ENCODE measurements at places on chromosomes 2 and 18.
A peak's percentile ranks its signal among the peaks of the same experiment; 100 is the strongest.

- no peak for DNase-seq
Measured at GRCh38 chr2:142750858-142751257, 126.6 kb upstream of the KYNU start.

GRCh38 chr2:112725545-112726457 lies 5.0 kb downstream of the NT5DC4 start:
- DNase-seq, result no peak

GRCh38 chr2:14778015-14778414 lies 145.5 kb downstream of the LRATD1 start:
- DNase-seq, result no peak

DNA sequence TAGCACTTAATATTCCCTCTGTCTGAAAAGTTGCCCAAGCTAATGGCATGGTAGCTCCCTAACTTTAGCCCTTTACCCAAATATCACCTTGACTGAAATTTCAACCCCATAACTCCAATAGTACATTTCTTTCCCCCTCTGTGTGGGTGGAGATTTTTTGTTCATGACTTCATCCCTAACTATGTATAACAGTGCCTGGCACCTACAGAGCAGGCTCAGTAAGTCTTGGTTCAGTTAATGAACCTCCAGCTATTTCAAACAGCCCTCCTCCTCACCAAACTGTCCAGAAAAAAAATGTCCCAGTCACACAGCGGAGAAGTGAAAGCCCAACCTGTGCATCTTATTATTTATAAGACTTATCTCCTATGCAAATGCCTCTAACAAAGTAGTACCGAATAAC lies 18.6 kb downstream of the BUB1 start:
- peak; percentile 29 for DNase-seq

DNA sequence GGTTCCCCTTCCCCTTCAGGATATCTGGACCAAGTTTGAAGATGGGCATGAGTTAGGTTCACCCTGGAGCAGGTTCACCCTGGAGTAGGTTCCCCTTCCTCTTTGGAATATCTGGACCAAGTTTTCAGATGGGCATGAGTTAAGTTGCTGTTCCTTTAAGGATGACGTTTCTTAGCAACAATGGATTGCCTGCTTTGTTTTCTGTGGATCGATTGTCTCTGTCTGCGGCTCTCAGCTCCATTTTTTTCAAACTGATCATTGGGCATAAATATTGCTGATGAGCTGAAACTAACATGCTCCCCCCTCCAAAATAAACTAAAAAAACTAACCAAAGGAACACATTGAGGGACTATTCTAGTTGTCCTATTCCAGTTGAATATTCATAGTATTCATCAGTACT lies 149.5 kb downstream of the SPP2 start:
- DNase-seq, result no peak

DNA sequence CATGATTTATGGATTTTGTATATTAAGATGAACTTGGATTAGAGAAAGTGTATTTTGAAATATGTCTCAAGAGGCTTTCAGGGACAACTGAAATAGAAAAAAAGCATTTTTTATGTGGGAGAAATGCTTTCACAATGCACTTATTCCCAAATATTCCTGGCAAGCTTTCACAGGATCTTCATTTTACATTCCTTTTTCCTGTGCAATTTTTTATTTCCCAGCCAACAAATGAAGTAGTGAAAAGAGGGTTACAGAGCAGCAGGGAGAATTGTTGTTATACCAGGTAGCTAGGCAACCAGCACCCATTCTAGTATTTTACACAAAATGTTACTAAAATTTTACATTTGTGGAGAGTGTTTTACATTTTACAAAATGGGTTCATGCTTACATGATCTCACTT lies 167.0 kb upstream of the RPRM start:
- DNase-seq, result no peak

GRCh38 chr2:205837663-205838062 lies 155.4 kb downstream of the NRP2 start:
- no peak for DNase-seq

GRCh38 chr2:88018909-88019308 lies 2.6 kb upstream of the RNU2-63P start:
- no peak for DNase-seq

DNA sequence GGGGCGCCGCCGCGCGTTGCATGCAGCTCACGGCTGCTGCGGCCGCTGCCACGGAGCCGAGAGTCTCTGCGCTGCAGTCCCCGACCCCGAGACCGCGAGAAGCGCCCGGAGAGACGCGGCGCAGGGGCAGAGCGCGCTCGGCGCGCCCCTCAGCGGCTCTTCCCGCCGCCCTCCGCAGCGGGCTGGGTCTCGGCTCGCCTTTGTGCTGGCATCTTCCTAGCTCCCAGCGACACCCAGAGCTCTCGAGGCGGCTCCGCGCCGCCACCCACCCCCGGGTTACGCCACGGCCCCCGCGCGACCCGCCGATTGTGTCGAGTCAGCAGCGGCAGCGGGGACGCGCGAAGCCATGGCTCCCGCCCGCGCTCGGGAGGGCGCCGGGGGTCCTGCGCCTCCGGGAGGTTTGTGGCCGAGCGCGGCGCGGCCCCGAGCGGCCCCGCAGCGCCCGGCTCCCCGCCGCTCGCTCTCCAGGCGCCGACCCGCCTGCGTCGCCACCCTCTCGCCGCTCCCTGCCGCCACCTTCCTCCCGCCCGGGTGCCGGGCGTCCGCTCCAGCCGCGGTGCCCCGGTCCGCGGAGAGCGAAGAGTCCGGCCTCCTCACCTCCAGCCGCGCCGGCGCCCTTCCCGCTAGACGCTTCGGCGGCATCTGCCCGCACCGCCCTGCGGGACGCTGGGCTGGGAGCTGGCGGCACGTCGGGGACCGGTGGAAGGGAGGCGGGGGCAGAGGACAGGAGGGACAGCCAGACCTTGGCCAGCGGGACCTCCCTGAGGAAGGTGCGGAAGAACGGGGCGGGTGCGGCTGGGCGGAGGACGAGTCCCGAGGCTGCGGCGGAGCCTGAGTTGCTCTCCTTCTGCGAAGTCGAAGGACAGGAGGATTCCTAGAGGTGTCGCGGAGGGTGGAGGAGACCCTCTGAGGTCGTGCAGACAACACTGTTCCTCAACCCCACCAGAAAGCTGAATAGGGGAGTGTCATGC lies 46.3 kb upstream of the CCDC150 start:
- peak; percentile 42 for DNase-seq

DNA sequence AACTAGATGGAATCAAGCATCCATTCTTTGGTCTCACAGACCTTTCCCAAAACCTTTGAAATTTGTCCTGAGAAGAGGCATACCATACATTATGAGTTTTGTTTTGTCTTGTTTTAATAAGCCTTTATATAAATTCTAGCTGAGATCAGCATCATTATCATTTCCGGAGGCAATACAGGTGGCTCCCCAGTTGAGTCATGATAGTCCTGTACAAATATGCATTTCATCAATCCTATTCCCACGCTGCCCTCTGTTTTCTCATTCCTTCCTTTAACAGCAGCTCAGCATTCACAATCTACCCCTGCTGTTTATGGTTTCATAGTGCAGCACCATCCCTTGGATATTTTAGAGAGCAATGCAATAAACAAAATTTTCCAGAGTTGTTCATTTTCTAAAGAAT lies 216.7 kb downstream of the TXNL1 start:
- DNase-seq, result no peak

GRCh38 chr18:24677011-24677410 lies 216.6 kb downstream of the HRH4 start:
- DNase-seq, result no peak

- DNase-seq, result no peak
Measured at GRCh38 chr18:56468396-56468795, 170.0 kb downstream of the TXNL1 start.

DNA sequence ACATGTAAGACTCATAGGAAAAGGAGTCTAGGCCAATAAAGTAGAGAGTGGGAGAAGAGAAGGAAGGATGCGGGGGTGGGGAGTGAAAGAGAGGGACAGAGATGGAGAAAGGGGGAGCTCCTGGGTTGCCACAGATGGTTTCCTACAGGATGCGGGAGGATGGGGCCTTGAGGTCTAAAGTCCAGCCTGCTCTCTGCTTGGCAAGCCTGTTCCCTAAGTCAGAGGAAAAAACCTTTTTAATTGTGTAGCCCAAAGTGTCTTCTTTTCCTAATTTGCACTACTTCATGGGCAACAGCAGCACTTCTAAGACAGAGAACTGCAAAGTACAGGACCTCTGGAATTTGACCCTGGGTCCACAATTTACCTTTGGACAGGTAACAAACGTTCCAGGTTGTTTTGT lies 1.4 kb upstream of the FAM110C start:
- no peak for DNase-seq

DNA sequence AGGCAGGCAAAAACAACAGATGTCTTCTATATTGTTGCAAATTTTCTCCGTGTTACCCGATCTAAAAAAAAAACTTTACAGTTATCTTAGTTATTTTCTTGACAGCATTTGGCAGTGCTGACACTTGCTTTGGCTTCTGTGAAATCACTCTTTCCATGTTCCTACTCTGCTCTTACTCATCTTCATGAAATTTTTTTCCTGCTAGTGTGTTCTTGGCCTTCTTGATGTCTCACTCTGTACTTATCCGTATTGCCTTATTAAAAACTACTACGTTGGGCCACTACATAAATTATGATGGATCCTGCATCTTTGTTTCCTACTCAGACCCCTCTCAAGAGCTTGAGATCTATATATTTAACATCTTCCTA lies 134.4 kb downstream of the IKZF2 start:
- DNase-seq, result peak; percentile 42

GRCh38 chr2:217654168-217654567 lies 348.6 kb downstream of the TNS1 start:
- no peak for DNase-seq

- peak; percentile 98 for DNase-seq
Measured at GRCh38 chr18:22391407-22392345, 26.0 kb downstream of the CTAGE1 start.

DNA sequence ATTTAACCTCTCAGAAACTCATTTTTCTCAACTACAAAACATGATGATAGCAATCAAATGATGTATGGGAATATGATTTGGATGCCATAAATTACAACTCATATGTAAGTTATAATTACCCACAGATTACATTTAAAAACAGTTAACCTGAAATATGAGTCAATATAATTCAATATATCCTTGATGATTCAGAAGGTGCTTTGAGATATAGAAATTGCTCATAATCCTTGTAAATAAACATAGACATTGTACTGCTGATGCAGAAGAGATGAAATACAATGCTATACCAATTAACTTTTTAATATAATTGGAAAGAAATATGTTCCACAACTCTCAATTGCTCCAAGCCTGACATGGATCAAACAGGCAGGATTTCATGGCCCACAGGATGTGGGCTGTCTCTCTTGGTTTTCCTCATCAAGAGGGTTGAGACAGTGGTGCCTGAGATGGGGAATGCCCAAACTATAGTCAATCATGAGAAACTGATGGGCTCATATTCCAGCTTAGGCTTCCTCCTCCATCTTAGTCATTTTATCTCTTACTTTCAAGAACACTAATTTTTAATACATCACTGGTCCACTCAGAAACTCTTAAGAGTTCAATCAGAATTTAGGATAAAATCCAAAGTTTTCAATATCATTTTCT lies 49.4 kb downstream of the NCKAP5 start:
- DNase-seq, result no peak

DNA sequence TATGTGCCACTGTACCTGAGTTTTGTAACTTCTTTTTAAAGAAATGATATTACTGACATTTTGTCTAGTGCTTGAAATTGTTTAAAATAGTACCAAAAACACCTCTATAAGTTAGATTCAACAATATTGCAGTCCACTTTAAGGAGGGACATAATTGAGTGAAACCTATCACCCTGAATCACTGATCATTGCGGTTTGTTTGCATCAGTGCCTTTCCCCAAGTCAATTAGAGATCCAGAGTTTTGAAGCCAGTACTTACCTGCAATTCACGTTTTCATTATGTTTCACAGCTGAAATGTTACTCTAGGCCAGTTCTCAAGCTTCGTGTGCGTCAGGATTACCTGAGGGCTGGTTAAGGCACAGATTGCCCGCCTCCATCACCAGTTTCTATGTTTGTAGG lies 26.6 kb upstream of the DLX1 start:
- no peak for DNase-seq

All from brain microvascular endothelial cell (primary cell).